ENCODE measurements at places on chromosomes 13 and 19. TPM values are rescaled to one million over a fixed set of nuclear protein-coding genes. Genes with fewer than 3 reads are reported as not detected.

DNA sequence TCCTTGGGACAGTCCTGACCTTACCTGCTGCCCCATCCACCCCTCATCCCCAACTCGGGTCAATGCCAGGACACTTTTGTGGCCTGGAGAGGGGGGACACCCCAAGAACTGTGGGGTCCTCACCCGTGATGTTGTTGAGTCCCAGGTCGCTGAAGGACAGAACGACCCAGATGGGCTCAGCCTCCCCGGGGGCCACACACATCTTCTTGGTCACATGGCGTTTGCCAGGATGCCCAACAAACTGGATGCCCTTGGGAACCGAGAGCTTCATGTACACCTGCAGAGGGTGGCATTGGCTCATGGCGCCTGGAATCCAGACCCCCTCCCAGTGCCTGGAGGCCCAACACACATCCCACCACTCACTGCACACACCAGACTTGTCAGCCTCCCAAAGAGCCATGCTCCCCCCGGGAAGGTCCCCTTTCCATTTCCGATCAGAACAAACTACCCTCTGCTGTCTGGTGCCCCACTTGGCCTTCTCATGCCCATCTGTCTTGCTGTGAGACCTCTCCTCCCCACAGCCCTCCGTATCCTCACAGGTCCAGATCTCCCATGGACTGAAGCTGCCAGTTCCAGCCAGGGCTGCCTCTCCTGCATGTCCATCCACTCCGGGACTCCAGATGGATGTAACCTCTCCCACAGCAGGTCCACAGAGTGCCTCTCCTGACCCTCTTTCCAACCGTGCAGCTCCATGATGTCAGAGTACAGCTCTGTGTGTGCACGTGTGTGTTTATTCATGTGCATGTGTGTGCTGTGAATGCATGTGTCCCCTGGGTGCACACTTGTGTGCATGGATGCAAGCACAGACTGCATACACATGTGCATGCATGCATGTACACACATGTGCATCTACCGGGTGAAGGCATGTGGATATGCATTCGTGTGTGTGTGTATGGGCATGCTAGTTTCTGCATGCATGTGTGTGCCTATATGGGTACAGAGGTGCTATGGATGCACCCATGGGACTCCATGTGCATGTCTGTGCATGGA, 58.4 kb downstream of the F2RL3 start:
- no peak for DNase-seq

DNA sequence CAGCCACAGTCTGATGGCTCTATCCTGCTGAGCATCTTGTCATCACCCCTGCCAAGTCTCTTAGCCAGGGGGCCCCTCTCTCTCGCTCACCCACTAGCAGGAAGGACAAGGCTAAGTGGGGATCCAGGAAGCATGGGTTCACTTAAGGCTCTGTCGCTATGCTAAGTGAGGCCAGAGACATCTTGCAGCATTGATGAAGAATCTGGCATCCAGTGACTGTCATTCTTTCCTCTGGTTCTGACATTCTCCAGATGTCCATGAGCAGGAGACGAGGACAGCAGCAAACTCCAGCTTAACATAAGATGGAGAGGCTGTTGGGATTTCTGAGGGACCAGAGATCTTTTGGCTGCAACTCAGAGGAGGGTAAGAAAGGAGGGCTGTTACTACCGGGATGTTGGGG, 230.2 kb downstream of the TSHZ3 start:
- no peak for DNase-seq

GRCh38 chr19:12937093-12937926, 1.1 kb upstream of the CALR start:
- DNase-seq = no peak

- no peak for DNase-seq
These were observed 45.3 kb downstream of the LRCH1 start for GRCh38 chr13:46598140-46598819.

DNA sequence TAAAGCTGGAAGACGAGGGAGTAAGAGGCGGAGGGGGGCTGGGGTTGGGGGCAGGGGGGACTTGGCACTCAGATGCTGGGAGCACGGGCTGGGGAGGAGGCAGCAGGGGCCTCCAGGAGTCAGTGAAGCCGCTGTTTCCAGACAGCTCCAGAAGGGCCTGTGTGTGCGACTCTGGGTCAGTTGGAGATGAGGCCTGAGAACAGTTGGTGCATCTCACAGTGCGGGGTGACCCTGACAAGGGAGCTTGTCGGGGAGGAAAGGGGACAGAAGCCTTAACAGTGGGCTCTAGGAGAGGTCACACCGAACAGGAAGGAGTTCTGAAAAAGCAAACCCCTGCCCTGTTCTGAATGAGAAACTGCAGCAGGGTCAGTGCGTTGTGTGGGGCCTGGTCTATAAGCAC, 11.2 kb downstream of the NAXD start:
- no peak for DNase-seq

DNA sequence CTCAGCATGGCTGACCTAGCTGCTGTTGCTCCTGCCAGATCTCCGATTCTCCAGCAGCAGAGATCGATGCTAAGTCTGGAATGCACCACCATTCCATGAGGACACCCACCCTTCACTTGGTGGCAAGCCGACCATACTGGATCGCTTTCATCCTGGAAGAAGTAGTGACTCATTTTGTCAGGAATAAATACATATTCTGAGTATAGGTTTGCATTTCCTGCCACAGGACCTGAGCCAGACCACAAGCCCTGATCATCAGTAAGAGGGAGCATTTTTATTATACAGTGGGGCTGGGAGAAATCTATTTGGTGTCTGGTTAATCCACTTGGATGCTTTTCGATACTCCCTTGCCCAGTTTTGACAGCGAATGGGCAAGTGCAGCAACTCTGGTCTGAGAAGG, 10.9 kb upstream of the KCTD15 start:
- no peak for DNase-seq

GRCh38 chr19:46726551-46726950, 9.6 kb upstream of the PRKD2 start:
- no peak for DNase-seq

DNA sequence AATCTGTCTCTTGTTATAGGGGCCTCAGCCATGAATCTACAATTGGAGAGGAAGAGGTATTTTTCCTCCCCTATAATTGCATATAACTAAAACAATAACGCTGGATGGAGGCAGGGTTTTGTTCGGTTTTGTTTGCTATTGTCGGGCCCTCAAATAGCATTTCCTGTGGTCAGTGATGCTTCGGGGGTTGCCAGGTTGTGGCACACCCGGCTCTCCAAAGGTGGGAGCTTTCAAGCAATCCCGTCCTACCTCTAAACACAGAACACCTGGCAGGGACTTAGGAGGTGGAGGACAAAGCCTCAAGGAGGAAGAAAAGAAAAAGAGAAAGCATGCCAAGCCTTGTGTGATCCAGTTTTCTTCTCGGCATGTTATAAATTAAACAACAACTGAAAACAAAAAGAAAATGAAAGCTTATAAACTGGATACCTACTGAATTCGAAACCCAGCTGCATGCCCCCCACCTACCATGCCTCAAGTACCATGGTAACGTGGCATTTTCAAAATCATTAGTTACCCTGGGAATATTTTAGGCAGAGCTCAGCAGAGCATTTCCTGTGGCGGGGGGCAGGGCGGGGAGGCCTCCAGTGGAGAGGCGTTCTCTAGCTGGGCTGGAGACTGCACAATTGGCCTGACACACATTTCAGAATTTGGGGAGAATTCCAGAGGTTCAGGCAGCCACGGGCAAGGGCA, 213.8 kb downstream of the DCLK1 start:
- no peak for DNase-seq

DNA sequence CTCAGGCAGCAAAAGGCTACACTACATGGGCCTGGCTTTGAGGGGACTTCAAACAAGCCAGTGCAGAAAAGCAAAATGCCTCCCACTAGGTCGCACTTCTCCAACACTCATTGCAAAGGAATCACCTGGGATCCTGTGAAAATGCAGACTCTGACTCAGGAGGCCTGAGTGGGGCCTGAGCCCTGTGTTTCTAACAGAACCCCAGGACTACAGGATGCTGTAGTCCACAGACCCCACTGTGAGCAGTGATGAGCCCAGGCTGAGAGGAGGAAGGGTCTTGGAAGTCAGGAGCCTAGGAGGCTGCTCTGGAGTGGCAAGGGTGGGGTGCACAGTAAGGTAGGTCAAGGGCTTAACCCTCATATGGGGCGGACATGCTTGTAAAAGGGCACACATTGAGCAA, 46.7 kb upstream of the SERP2 start:
- DNase-seq = no peak

DNA sequence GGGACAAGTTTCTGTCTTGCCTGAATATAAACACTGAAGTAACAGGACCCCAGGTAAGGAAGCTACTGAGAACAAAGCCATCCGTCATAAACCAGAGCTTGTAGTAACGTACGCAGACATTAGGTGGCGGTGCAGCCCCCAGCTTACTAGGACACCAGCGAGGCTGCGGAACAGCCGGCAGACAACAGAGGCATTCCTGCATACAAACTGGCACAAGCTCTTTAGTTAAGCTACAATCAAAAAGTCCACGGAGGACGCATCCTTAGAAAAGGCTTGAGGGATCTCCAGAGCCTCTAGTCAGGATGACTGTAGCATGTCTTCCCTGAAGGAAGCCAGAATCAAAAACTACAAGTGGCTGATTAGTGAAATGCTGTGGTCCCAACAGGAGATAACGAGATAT, 26.2 kb downstream of the ZNF160 start:
- no peak for DNase-seq

- DNase-seq = no peak
These were observed 9.5 kb upstream of the COMP start for GRCh38 chr19:18800636-18801035.

DNA sequence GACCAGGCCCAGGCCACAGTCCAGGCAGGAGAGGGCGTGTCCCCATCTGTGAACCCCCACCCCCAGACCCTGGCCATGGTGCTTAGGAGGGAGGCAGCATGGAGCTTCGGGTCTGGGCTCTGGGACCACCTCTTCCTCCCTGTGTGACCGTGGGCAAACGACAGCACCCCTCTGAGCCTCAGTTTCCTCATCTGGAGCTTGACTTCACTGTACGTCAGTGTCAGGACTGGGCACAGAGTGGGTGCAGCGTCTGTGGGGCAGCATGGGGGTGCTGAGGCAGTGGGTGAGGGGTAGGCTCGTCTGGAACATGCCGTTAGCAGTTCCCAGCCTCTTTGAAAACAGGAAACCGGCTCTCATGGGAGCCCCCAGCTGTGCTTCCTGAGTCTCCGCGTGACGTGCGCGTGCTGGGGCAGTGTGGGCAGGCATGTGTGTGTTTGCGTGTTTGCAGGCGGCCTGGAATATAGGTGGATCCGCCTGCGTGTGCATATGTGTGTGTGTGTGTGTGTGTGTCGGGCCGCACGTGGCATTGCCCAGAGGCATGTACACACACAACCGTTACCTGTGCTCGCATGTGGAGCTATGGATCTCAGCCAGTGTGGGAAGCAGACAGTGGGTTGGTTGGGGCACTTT, 15.8 kb downstream of the ARRDC2 start:
- peak; percentile 74 for DNase-seq

GRCh38 chr19:7762719-7763293, at the start of gene CLEC4M:
CLEC4M (plus strand) TSS chr19:7763243; CDS start chr19:7763267, 24 bp downstream.
- no peak for DNase-seq

GRCh38 chr13:87954091-87954490, 282.9 kb downstream of the SLITRK5 start:
- DNase-seq = no peak

DNA sequence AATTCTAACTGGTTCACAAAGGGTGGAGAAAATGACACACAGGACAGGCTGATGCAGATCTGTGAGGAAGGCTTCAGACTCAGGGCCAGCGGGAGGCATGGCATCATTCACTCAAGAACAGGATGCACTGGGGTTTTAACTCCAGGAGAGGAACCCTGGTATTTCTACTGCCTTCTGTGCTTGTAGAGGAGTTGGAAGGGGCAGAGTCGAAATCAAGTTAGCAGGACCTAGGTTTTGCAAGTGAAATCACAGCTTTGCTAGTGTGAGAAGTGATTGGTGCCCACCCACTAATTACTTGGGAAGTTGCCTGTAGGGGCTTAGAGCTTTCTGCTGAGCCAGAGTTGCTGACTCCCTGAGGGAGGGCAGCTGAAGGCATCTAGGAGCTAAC, 92.7 kb downstream of the AKAP11 start:
- no peak for DNase-seq

DNA sequence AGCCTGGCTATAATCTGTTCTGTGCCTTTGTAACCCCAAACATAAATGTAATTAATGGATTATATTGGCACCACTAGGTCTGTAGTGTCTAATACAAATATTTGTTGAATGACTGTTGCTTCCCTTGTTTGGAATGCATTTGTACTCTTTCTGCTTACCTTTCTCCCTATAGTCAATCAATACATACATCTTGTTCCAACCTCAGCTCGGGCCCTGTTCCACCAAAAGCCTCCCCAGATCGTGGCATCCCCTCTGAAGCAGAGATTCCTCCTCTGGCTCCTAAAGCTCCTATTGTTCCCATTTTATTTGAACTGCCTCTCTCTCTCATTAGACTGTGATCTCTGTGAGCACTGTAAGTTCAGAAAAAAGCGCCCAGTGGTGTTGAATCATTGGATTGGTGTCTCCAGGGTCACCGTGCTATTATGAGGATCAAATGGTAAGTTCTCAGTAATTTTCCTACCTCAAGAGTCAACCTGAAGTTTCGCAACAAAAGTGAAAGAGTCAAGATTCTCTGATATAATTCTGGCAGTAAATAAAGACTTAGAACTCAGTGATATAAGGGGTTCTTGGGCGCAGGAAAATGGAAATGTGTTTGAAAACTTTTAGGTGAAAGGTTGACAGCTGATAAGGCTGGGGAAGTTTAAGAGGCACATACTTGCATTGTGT, 151.5 kb downstream of the KLF5 start:
- DNase-seq = no peak

GRCh38 chr13:80454245-80454644, 113.3 kb upstream of the SPRY2 start:
- DNase-seq = no peak

- DNase-seq = no peak
These were observed 3.9 kb downstream of the ACP7 start for GRCh38 chr19:39087907-39088686.

GRCh38 chr13:45339399-45339798, 1.6 kb downstream of the TPT1 start:
- no peak for DNase-seq

GRCh38 chr19:30679153-30679702, 307.0 kb downstream of the ZNF536 start:
- no peak for DNase-seq

- no peak for DNase-seq
These were observed 161.4 kb downstream of the STK24 start for GRCh38 chr13:98415326-98416070.

Gene KLK1
- 29.3 TPM for total RNA-seq

Gene KIR3DL2
- 0.22 TPM for total RNA-seq

Gene CD70
- total RNA-seq = not detected

Gene ACP5
- total RNA-seq = 24.3 TPM

Gene MRPL57
- 13.8 TPM for total RNA-seq

Gene HCN2
- total RNA-seq = 0.12 TPM

Gene DHDH
- not detected for total RNA-seq

Gene FFAR2
- total RNA-seq = 0.32 TPM

Gene PNMA8A
- total RNA-seq = 0.80 TPM

Gene C19orf53
- total RNA-seq = 49.5 TPM

Gene PEX11G
- total RNA-seq = 8.1 TPM

Gene MCEMP1
- total RNA-seq = not detected

Gene PCCA
- total RNA-seq = 55.7 TPM

Gene C5AR1
- total RNA-seq = 5.1 TPM
